A673 (cell line): ENCODE measurements at places on chromosomes 12 and 14. TPM values are rescaled to one million over a fixed set of nuclear protein-coding genes. Genes with fewer than 3 reads are reported as not detected.

ATP5F1B gene
- 1,089 and 1,126 TPM in 2 replicates for total RNA-seq

SERPINA6 gene
- total RNA-seq = not detected in 2 replicates

PMCH gene
- total RNA-seq = not detected in 2 replicates

PTPRR gene
- 0.22 TPM in 1 of 2 replicates, not detected in the other for total RNA-seq

ABCD2 gene
- 0.04 TPM in 1 of 2 replicates, not detected in the other for total RNA-seq

LAG3 gene
- total RNA-seq = 4.1 and 5.5 TPM in 2 replicates
